ENCODE measurements at places on chromosomes 2 and 18. TPM values are rescaled to one million over a fixed set of nuclear protein-coding genes. Genes with fewer than 3 reads are reported as not detected.

The CPO gene
- total RNA-seq, result not detected

The PRKAG3 gene
- not detected for total RNA-seq

The GATA6 gene
- not detected for total RNA-seq

The PARD6G gene
- total RNA-seq, result not detected

The LIMS2 gene
- 0.32 TPM for total RNA-seq

The WNT10A gene
- total RNA-seq, result 2.9 TPM

The SERPINB2 gene
- total RNA-seq, result not detected

The RGPD8 gene
- not detected for total RNA-seq

The NT5C1B gene
- total RNA-seq, result not detected

The IL1R2 gene
- total RNA-seq, result not detected

The KLF7 gene
- 8.8 TPM for total RNA-seq

The AQP12A gene
- total RNA-seq, result not detected

The SH2D6 gene
- 0.37 TPM for total RNA-seq

The FAM168B gene
- total RNA-seq, result 62.7 TPM

The CEBPZOS gene
- 20.8 TPM for total RNA-seq

The CHRNG gene
- total RNA-seq, result not detected

The GALNT14 gene
- 1.6 TPM for total RNA-seq

The ST8SIA5 gene
- total RNA-seq, result 0.25 TPM

The OSR1 gene
- not detected for total RNA-seq

The CLEC4F gene
- not detected for total RNA-seq

The GAREM1 gene
- total RNA-seq, result 0.11 TPM

The C2orf81 gene
- 3.8 TPM for total RNA-seq

The PLA2R1 gene
- not detected for total RNA-seq

The TMEM182 gene
- 26.5 TPM for total RNA-seq

The EMX1 gene
- total RNA-seq, result not detected

The G6PC2 gene
- not detected for total RNA-seq

The ARHGAP28 gene
- not detected for total RNA-seq

The CRYGD gene
- total RNA-seq, result not detected

The PROKR1 gene
- total RNA-seq, result not detected

The POTEJ gene
- not detected for total RNA-seq

The LYPD1 gene
- total RNA-seq, result not detected

The DAW1 gene
- total RNA-seq, result not detected

The MARCHF4 gene
- total RNA-seq, result not detected

The TRIB2 gene
- total RNA-seq, result 188 TPM

The NT5DC4 gene
- not detected for total RNA-seq

The PDE1A gene
- total RNA-seq, result 0.15 TPM

The RAMP1 gene
- total RNA-seq, result not detected

The PRADC1 gene
- 35.4 TPM for total RNA-seq

The RAX gene
- total RNA-seq, result not detected

The DNAJC5G gene
- not detected for total RNA-seq

The CELF4 gene
- not detected for total RNA-seq

The COL6A3 gene
- not detected for total RNA-seq

The OTOS gene
- not detected for total RNA-seq

The NEU4 gene
- not detected for total RNA-seq

The ARHGEF4 gene
- total RNA-seq, result not detected

The KCNJ3 gene
- total RNA-seq, result not detected

The SERPINB4 gene
- not detected for total RNA-seq
